ENCODE measurements at places on chromosomes 3 and 15. TPM values are rescaled to one million over a fixed set of nuclear protein-coding genes. Genes with fewer than 3 reads are reported as not detected.
A peak's percentile ranks its signal among the peaks of the same experiment; 100 is the strongest.

The UROC1 gene
- total RNA-seq: not detected

The REC114 gene
- total RNA-seq: not detected

The FETUB gene
- not detected for total RNA-seq

The PLAAT1 gene
- not detected for total RNA-seq

- H3K27ac ChIP-seq: peak overlapping the region; percentile 44
- DNase-seq: no peak
- H3K4me1 ChIP-seq: peaks cover 14% of the 10 kb centered on the region
These were observed 31.9 kb upstream of the UACA start for GRCh38 chr15:70795311-70795665.

DNA sequence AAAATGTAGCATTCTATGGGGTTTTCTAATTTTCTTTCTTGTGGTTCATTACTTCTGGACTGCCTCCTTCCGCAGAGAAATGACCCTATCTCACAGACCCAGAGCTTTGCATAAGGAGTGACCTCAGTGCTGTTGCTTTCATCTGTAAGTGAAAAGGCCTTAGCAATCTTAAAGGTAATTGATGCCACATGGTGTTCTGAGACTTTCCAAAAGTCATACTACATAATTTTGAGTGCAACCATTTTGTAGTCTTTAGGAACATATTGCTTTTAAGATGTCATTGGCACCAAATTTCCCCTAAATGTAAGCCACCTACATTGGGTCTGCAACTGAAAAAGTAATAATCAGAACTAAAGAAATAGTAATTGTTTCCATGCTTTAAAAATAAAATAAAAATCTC, 9.2 kb upstream of the HHLA2 start:
- no peaks in the 10 kb centered on the region for H3K27me3 ChIP-seq
- no peak for DNase-seq
- no peaks in the 10 kb centered on the region for H3K36me3 ChIP-seq
- peak overlapping the region; percentile 2 for H3K27ac ChIP-seq
- no peaks in the 10 kb centered on the region for H3K4me1 ChIP-seq

- no peak for DNase-seq
- no peaks in the 10 kb centered on the region for H3K27me3 ChIP-seq
These were observed 364.2 kb upstream of the PLSCR5 start for GRCh38 chr3:146969356-146969755.

DNA sequence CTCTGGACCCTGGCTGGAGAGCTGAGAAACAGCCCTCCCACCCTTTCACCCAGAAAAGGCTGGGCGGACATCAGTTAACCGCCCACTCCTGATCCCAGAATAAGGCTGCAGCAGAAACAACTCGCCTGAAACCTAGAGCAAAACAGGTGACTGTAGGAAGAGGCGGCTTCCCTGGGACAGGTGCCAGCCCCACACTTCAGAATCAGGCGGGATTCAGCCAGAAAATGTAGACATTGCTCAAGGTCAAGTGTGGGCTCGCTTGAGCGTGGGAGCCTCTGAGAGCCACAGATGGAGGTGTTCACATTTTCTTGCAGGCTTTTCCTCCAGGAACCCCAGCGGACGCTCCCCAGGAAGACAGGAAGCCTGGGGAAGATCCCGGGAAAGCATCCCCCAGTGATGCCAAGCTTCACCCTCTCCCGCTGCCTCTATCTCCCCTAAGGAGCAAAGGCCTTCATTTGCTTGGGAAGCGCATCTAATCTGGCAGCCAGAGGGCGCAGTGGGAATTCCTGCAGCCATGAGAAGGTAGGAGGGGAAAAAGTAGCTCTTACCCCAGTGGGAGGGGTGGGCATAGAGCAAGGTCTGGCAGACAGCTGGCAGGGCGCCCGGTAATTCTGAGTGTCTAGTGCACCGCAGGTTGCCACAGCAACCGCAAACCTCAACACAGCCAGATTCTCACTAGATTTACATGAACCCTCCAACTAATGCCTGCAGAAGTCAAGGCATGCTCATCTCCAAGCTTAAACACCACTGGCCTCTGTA, 77.7 kb downstream of the OCA2 start:
- H3K4me1 ChIP-seq: no peaks in the 10 kb centered on the region
- no peak overlapping the region for H3K27ac ChIP-seq
- peak; percentile 72 for DNase-seq
- no peaks in the 10 kb centered on the region for H3K36me3 ChIP-seq

- H3K36me3 ChIP-seq: peaks cover 11% of the 10 kb centered on the region
- peaks cover 10% of the 10 kb centered on the region for H3K4me1 ChIP-seq
- no peaks in the 10 kb centered on the region for H3K27me3 ChIP-seq
- H3K4me3 ChIP-seq: no peak overlapping the region
- no peak overlapping the region for H3K27ac ChIP-seq
These were observed 73.5 kb upstream of the CSPG5 start for GRCh38 chr3:47652142-47652541.

DNA sequence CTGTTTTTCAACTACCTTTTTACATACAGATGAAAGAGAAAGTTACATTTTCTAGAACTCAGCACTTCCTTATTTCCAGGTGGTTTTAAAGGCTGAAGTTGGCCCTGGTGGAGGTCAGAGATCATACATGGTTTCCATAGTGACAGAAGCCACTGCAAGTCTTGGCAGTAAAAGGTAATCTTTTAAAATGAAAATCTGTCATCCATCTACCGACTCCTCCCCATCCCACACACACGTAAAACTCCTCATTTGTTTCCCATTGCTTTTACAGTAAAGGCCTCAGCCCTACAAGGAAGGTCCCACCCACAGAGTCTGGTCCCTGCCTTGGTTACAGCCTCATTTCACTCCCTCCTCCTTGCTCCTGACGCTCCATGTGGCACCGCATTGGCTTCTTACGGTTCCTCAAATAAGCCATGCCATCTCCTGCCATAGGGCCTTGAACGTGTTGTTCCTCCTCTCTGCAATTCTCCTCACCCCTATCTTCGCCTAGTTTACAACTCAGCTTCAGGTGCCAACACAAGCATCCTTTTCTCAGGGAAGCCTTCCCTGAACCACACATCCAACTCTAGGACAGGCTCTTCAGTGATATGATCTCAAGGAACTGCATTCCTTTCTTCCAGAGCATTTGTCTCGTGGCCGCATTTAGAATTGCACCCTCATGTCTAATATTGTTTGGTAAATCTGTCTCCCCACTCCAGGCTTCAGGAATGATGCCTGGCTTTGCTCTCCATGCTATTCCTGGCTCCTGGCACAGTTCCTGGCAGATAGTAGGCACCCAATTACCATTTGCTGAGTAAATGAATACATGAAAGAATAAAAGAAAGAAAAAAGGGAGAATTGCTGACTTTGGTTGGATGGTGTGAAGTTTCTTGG, 2.6 kb downstream of the CYP19A1 start:
- no peaks in the 10 kb centered on the region for H3K27me3 ChIP-seq
- H3K36me3 ChIP-seq: no peaks in the 10 kb centered on the region
- peaks cover 23% of the 10 kb centered on the region for H3K4me1 ChIP-seq

- no peaks in the 10 kb centered on the region for H3K36me3 ChIP-seq
- H3K27me3 ChIP-seq: peaks cover 71% of the 10 kb centered on the region
- H3K27ac ChIP-seq: no peak overlapping the region
- H3K4me1 ChIP-seq: peaks cover 22% of the 10 kb centered on the region
- DNase-seq: no peak
These were observed 3.2 kb downstream of the CPEB1 start for GRCh38 chr15:82643992-82644391.

DNA sequence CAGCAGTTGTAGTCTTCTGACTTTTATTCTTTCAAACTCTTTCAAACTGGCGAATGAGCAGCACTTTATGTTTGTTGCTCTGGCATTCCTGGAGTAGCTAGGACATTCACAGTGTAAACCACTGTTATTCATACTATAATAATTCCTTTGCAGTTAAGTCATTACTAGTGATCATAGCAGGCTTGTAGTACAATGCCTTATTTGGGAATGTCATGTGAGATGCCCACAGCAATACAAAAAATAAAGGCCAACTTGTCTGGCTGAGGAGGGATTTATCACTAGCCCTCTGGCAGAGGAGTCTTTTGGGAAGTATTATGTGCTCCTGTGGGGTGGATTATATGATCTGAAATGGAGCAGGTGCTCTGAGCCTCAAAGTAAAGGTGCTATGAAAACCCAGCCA, 197.2 kb downstream of the VGLL3 start:
- no peaks in the 10 kb centered on the region for H3K36me3 ChIP-seq
- peak overlapping the region; percentile 72 for H3K27ac ChIP-seq
- DNase-seq: no peak
- H3K27me3 ChIP-seq: no peaks in the 10 kb centered on the region

- H3K4me3 ChIP-seq: no peak overlapping the region
- DNase-seq: no peak
- H3K27me3 ChIP-seq: no peaks in the 10 kb centered on the region
- H3K27ac ChIP-seq: no peak overlapping the region
- no peaks in the 10 kb centered on the region for H3K4me1 ChIP-seq
- peaks cover 75% of the 10 kb centered on the region for H3K36me3 ChIP-seq
These were observed 48.6 kb downstream of the MCCC1 start for GRCh38 chr3:183050706-183051105.

DNA sequence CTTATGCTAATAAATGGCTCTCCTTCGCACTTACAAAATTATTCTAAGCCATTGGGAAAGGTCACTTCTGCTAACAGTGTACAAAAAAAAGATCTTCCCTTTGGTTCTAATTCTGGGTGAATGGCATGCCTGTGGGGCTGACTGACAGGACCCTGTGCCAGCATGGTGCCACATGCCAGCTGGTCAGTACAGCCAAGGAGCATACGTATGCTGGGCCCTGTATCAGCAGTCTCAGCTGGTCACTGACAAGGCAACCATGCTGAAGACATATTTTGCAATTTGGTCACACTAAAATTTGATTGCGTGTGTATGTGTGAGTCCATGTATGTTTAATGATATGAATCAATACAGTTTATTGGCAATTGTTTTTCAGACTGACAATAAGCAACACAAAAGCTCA, 246.1 kb downstream of the TBL1XR1 start:
- H3K4me3 ChIP-seq: no peak overlapping the region
- no peak for DNase-seq
- no peaks in the 10 kb centered on the region for H3K36me3 ChIP-seq
- H3K27me3 ChIP-seq: no peaks in the 10 kb centered on the region
- H3K27ac ChIP-seq: no peak overlapping the region

- no peaks in the 10 kb centered on the region for H3K36me3 ChIP-seq
- H3K27me3 ChIP-seq: no peaks in the 10 kb centered on the region
These were observed 38.4 kb upstream of the FURIN start for GRCh38 chr15:90829942-90830440.

- H3K27ac ChIP-seq: no peak overlapping the region
- H3K27me3 ChIP-seq: no peaks in the 10 kb centered on the region
- H3K4me1 ChIP-seq: peaks cover 22% of the 10 kb centered on the region
- peak; percentile 37 for DNase-seq
- H3K4me3 ChIP-seq: no peak overlapping the region
- H3K36me3 ChIP-seq: no peaks in the 10 kb centered on the region
These were observed 20.4 kb downstream of the SYNM start for GRCh38 chr15:99125061-99125891.
